GM23248 (cell line): ENCODE measurements at places on chromosomes 2 and 18. TPM values are rescaled to one million over a fixed set of nuclear protein-coding genes. Genes with fewer than 3 reads are reported as not detected.

KIF5C gene
- 0.11 and 0.13 TPM in 2 replicates for total RNA-seq

MERTK gene
- under 0.01 TPM in 1 of 2 replicates, not detected in the other for total RNA-seq

SCN2A gene
- total RNA-seq, result 1.1 and 2.2 TPM in 2 replicates

EPAS1 gene
- 66.3 and 73.8 TPM in 2 replicates for total RNA-seq

KCNJ13 gene
- not detected in 2 replicates for total RNA-seq

PIAS2 gene
- 21.3 and 25.0 TPM in 2 replicates for total RNA-seq

STK39 gene
- 10.5 and 14.6 TPM in 2 replicates for total RNA-seq

DNA sequence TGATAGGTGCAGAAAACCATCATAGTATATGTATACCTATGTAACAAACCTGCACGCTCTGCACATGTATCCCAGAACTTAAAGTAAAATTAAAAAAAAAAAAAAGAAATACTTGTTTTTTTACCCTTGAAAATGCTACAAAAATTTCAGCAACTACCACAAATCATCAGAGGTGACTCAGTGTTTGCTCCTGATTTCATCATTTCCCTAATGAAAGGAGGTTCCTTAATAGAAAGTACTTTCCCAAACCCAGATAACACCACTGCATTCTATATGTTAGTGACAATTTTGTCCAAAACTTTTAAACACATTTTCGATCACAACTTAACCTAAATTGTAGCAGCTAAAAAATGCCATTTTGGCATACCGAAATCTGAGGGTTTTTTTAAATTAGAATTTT lies 163.3 kb downstream of the SLC39A10 start:
- peak; percentile 74 for DNase-seq

DNA sequence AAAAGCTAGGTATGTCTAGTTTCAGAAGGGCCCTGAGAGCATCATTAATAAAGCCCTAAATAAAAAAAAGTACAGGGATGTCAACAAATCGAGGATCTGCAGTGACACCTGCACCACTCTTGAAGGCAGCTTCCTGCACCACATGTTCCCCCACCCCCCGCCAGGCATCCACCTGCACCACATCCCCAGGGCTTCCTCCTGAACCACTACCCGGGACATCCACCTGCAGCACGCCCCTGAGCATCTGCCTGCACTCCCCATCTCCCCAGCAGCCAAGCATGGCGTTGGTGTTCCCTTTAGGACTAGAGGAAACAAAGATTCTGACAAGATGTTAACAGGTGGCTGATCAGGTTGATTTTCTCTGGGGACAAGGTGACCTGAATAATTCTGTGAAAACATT lies 55.2 kb downstream of the DLGAP1 start:
- no peak for DNase-seq

DNA sequence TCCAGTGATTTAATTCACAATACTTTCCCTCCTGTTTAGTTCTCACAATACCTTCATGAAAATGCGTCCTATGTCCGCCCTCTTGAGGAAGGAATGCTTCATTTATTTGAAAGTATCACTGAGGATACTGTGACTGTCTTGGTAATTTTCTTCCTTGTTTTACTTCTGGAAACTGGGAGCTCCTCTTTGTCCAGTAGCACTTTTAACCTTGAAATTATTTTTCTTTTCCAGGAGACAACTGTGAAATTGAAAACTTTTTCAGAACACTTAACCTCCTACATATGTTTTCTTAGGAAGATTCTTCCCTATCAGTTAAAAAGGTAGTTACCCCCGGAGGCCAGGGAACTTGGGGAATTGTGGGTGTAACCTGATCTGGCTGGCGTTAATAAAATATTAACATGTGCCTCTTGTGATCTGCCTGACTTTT lies 58.9 kb upstream of the STON1 start:
- peak; percentile 57 for DNase-seq

DNA sequence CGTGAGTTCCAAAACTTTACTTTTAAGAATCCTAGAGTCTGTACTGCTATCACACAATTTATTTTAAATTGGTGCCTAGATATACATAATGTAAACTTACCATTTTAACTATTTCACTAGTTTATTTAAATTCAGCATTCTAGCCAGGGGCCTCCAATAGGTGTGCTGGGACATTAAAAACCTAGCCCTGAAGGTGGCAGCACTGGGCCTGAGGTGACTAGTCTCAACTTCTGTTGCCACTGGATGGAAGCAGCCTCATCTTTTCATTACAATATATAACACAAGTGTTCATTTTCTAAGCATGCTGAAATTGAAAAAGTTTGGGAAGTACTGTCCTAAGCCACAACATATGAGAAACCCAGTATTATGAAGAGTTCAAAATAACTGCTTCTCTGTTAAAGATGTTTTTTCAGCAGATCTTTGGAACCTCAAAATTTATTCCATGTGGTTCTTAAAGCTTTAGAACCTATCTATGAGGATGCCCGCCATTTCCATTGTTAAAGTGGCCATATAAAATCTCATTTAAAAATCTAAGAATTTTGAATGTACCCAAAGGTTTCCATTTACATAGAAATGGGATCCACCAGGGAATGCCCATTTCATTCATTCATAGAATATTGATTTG lies 2.9 kb upstream of the RBBP8 start:
- DNase-seq, result peak; percentile 83

GRCh38 chr18:58316396-58317342 lies 272.6 kb downstream of the NEDD4L start:
- no peak for DNase-seq

- peak; percentile 23 for DNase-seq
These were observed 109.1 kb downstream of the ATL2 start for GRCh38 chr2:38268001-38268400.

DNA sequence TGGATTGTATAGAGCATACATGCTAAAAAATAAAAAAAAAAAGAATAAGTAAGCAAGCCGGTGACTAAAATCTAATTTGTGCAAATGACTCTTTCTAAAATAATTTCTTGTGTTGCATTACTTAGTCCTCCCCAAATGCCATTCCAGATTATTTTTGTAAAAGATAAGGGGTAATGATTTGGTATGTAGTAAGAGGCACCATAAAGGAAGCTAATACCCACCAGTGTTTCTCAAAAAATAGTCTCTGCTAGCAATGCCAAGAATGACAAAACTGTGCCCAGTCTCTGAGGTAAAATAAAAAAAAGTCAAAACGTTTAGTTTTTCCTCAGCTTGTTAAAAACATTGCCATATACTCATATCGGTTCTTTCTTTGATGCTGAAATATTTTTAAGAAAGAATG lies 2.7 kb downstream of the METTL5 start:
- DNase-seq, result no peak

GRCh38 chr2:36455788-36456187 lies 100.2 kb downstream of the CRIM1 start:
- DNase-seq, result peak; percentile 46

- peak; percentile 78 for DNase-seq
These were observed 6.3 kb upstream of the TEX261 start for GRCh38 chr2:71000780-71001591.

DNA sequence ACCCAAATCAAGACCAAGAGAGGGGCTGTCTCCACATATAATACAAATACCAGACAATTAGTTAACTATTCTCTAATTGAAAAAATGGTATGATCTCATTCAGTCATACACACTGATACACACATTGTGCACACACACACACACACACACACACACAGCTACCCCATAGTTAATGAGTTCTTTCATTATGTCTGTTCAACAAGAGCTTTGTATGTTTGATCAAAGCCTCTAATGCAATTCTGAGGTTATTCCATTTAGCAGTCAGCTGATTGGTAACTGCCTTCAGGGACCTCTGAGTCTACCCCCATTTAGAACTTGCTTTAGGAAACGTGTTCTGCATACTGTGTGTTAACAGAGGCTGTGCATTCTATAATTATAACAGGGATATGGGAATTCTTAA lies 741.4 kb upstream of the LRRTM4 start:
- no peak for DNase-seq

DNA sequence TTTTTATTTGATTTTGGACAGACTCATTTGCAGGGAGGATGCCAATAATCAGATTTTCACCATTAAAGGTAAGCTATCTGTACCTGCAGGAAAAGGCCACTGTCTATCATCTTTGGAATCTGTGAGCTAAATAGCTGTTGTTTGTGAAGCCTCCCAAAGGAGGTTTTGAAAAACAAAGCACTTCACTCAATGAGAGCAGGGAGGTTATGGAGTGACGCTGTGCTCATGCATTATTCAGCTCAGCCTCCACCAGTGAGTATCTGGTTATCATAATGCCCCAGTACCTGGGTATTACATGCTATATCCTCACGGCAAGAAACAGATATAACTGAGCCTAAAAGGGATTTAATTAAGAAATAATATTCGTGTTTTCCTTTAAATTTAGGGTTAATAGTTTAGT lies 189.6 kb upstream of the PIK3C3 start:
- no peak for DNase-seq

DNA sequence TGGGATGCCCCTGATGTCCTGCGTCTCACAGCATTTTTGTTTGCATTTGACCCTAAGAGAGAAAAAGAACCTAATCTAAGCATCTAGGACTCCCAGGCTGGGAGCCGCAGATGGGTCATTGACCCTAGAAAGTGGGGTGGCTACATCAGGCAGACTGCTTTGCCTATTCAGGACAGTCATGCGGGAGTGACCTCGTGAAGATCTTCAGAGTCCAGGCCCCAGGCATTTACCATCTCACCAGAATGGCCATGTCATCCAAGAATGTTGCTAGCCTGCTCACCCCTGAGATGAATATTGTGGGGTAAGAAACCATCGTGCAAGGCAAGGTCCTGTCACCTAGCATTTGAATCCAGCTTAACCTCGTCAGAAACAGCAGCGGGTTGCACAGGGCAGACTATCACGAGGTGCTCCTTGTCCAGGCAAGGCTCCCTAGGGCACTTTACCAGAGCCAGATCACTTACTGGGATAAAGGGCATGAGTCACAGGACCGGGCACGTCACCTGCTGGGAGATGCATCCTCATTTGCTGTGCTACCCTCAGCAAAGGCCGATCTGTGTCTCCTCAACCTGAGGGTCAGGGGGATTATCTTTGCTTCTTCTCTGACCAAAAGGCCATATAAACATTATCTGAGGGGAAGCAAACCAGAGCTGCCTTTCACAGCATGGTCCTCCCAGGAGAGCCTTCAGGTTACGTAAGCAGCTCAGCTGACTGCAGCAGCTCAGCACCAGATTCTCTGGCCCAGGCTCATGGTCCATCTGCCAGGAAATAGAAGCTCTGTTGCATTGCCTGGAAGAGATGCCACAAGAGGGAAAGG lies 162.3 kb downstream of the ACKR3 start:
- peak; percentile 87 for DNase-seq

- DNase-seq, result peak; percentile 50
These were observed 385.5 kb downstream of the LPIN1 start for GRCh38 chr2:12131975-12132374.

GRCh38 chr2:157989227-157989626 lies 112.4 kb upstream of the UPP2 start:
- DNase-seq, result no peak

GRCh38 chr2:69213201-69213600 lies 173.8 kb downstream of the GFPT1 start:
- peak; percentile 55 for DNase-seq
